Activated CD8-positive, alpha-beta memory T cell treated with anti-CD3 and anti-CD28 coated beads for 1 hour (primary cell): ENCODE measurements at places on chromosomes 11 and 22.

DNA sequence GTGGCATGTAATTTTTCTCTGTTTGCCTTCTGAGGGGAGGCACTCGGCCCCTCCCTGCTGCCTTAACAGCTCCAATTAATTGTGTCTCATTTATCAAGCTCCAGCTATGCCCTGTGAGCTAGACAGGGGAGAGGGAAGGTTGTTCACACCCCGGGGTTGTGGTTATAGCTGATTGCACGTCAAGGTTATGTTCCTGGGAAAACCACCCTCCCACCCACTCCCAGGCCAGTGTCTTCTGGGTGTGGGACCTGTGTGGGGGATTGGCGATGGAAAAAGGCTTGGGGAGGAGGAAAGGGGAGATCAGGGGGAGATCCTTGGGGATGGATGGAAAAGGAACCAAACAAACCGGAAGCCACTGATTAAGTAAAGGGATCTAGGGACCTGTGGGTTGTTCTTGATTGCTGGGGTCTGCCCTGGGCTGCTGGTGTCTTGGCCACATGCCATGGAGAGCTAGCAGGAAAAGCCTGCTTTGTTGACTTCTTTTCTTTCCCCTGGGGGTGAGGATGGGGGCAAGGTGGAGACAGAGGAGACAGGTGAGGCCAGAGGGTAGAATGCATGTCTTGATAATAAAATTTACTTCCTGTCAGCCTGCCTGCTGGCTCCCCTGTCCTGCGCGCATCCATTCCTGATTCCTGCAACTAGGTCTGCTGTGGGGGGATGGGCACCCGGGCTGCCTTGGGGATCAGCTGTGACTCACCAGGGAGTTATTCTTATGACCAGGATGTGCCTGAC lies 13.5 kb upstream of the SORL1-AS1 start:
- no peak for DNase-seq

DNA sequence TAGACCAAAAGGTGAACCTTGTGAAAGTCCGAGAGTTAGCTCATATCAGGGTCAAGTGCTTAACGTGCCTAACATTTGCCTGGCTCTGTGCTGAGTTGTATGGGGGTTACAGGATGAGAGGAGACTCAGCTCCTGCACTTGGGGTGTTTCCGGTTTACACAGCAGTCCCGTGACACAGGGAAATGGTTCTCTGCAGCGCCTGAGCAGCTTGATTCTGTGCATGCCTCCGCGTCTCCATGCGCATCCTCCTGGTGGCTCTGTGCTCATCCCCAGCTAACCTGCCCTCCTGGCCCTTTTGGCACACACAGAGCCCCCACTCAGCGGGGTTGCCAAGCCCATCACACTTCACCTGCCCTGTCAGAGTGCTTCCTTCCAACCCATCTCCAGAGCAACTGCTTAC lies 238.3 kb upstream of the TBCEL start:
- DNase-seq = no peak

DNA sequence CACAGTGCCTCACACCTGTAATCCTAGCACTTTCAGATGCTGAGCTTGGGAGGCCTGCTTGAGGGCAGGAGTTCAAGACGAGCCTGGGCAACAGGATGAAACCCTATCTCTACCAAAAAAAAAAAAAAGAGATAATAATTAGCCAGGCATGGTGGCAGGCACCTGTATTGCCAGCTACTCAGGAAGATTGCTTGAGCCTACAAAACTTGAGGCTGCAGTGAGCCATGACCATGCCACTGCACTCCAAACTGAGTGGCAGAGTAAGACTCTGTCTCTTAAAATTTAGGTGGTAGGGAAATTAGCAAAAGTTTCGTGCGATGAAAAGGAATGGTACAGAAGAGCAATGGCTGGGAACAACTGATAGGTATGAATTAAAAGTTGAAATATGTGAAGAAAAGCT lies 18.0 kb downstream of the ST13 start:
- no peak for DNase-seq

- no peak for DNase-seq
These were observed 251.9 kb downstream of the ST3GAL4 start for GRCh38 chr11:126607374-126607773.

GRCh38 chr22:50267591-50268390 lies 2.4 kb downstream of the MAPK11 start:
- no peak for DNase-seq

GRCh38 chr11:105696000-105696399 lies 86.1 kb downstream of the GRIA4 start:
- no peak for DNase-seq

- DNase-seq = no peak
These were observed 65.2 kb upstream of the MTMR2 start for GRCh38 chr11:95989076-95989605.

GRCh38 chr11:22666688-22667439 lies 453 bp downstream of the GAS2 start:
- DNase-seq = no peak

DNA sequence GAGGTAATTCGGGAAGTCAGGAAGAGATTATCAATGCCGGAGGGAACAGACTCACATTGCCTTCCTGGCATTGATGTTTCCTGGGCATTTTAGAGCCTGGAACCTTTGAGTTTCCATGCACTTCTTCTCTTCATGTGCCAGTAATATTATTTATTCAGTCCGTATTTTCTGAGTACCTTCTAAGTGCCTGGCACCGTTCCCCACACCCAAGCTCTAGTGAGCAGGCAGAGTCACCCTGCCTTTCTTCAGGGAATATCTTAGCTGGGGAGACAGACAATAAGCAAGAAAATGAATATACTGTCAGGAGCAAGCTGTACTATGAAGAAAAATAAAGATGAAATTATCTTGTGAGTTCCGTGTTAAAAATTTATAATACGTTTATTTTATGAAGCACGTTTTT lies 136.2 kb upstream of the SEZ6L start:
- DNase-seq = no peak

DNA sequence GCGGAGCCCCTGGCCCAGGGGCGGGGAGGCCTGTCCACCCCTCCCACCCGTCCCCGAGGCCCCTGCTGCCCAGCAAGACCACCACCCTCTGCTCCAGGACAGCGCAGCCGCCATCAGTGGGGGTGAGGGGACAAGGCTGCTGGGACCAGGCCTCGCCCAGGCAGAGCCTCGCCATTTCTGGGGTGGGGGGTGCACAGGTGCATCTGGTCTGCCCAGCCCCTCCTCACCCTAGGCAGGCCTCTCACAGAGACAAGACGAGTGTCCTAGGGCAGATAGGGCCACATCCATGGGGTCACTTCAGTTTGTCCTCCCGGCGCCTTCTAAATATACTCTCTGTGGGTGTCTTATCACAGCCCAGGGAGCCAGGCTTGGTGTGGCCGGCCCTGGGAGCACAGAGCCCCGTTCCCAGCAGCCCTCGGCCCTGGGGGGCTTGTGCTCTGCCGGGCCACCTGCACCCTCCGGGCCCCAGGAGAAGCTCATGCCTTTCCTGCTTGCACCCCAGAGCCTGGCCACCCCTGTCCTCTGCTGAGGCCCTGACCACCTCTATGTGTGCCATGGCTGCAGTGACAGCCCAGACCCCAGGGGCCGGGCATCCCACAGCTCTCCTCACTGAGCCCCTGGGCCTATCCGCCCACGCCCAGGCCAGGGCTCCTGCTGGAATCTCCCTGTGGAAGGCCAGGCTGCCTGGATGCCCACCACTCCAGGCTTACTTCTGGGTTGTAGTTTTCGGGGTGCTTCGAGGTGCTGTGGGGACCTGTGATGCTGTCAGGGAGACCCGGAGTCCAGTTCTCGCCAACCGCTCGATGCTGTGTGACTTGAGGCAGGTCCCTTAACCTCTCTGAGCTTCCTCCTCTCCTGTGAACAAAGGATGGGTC lies 70.8 kb downstream of the KCNQ1 start:
- no peak for DNase-seq

DNA sequence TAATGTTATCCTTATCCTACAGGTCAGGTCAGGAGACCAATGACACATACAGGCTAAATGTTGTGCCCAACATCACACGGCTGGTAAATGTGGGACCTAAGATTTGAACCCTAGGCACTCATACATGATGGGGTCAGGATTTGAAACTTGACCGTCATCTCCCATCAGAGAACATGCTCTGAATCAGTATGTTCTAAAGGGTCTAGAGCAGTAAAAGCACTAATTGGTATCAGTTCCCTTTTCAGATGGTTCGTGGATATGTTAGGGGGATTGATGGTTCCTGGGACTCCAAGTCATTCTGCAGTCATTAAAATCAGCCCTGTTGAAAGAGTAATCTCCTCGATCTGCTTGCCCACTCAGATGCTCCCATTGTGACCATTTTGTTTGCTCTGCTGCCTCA lies 65.5 kb downstream of the BMAL1 start:
- no peak for DNase-seq

- no peak for DNase-seq
These were observed 63.9 kb upstream of the USP47 start for GRCh38 chr11:11777897-11778296.

DNA sequence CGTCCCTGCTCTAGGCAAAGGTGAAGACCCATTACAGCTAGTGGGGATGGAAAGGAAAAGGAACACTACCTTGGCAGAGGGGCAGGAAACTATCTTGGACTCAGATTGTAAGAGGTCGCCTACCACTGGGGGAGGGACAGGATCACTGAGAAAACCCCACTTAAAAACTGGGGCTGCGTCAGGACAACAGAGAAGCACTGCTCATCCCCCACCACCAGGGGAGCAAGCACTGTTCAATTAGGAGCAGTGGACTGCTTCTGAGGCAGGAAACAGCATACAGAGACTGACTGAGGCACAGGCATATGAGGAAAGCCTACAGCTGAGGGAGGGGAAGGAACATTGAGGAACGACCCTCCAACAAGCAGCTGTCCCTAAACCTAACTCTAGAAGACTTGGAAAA lies 20.8 kb upstream of the DLAT start:
- no peak for DNase-seq

DNA sequence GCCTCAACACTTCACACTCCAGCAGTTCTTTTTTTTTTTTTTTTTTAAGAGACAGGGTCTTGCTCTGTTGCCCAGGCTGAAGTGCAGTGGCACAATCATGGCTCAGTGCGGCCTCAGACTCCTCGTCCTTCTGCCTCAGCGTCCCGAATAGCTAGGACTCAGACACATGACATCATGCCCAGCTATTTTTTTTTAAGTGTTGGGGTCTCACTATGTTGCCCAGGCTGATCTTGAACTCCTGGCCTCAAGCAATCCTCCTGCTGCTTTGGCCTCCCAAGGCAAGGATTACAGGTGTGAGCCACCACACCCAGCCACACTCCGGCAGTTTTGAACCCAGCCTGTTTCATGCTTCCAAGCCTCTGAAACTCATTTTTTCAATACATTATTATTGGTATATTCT lies 3.7 kb downstream of the PPP2R1B start:
- no peak for DNase-seq

GRCh38 chr22:30031328-30031727 lies 48.9 kb upstream of the HORMAD2 start:
- DNase-seq = no peak

GRCh38 chr11:23988381-23989006 lies 508.4 kb upstream of the LUZP2 start:
- DNase-seq = no peak

DNA sequence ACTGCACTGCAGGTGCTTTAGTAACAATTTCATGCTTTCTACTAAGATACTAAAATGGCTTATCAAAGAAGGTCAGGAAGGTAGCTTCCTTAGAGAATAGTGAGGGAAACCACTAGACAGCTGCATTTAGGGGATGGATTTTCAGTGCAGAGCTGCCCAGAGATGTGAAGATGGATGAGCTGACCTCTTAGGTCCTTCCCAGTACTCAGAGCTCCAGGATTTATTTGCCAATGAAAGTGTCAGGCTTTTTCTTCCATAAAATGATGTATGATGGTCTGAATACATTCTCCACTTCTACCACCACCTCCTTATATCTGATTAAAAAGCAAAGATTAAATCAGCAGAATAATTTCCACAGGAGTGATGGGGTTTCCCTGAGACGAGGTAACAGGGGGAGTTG lies 35.0 kb downstream of the SC5D start:
- DNase-seq = no peak

DNA sequence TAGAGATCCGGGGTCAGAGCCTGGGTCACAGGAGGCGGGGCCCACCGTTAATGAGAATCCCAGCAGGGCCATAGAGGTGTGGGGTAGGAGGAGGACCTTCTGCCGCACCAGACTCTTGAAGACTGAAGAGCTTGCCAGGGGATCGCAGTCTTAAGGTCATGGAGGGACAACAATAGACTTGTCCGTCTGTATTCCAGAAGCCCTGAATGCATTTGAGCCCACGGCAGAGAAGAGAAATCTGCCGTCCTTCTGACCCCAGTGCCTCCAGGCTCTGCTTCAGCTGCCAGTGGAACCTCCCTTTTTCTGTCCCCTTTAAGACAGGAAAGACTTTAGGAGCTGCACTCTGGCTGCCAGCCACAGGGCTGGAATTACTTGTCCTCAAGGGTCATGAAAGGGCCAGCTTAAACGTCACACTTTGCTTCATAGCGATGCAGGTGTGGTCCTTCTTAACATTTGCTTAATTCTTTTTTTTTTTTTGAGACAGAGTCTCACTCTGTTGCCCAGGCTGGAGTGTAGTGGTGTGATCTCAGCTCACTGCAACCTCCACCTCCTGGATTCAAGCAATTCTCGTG lies 15.5 kb upstream of the ST3GAL4 start:
- no peak for DNase-seq

GRCh38 chr11:83222499-83222898 lies 29.0 kb downstream of the ANKRD42 start:
- no peak for DNase-seq

GRCh38 chr22:38103641-38104040 lies 6.8 kb downstream of the BAIAP2L2 start:
- DNase-seq = no peak

- DNase-seq = no peak
These were observed 14.3 kb upstream of the EED start for GRCh38 chr11:86230179-86230804.

GRCh38 chr11:9301720-9302119 lies 12.7 kb downstream of the TMEM41B start:
- no peak for DNase-seq

DNA sequence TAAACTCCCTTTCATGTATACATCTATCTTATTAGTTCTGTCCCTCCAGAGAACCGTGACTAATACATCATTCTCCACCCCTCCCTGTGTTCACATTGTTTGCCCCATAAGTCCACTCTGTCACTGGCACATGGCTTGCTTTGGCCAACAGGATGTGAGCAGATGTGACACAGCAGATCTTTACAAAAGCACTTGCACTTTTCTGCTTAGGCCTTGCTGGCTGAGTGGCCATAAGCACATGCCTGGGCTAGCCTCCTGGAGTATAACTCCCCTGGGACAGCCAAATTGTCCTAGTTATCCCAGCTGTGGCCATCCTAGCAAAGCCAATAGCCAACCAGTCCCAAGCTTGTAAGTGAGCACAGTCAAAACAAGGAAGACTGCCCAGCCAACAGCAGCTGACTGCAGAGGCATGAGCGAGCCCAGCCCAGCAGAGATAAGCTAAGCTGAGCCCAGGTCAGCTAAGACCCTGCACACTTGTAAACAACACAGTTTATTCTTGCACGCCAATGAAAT lies 9.7 kb upstream of the RCN1 start:
- no peak for DNase-seq

DNA sequence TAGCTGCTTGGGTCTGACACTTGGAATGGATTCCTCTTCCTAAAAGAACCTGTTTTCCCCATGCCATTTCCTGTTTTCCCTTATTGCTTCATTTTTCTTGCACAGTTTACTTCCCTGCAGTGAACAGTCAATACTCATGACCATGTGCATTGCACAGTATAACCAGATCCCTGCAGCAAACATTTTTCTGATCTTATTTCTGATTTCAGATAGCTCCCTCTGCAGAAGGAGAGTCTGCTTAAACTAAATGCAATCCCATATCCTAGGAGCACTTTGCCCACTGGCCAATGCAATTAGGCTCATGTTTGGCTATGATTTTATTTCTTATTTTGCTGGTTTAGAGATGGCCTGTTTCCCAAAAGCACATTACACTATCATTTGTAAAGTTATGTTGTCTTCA lies 96.7 kb upstream of the CD44 start:
- no peak for DNase-seq
